ENCODE measurements at places on chromosomes 12 and 14. TPM values are rescaled to one million over a fixed set of nuclear protein-coding genes. Genes with fewer than 3 reads are reported as not detected.

The TAS2R19 gene
- polyA plus RNA-seq: 0.33 TPM

The OR6C2 gene
- not detected for polyA plus RNA-seq

- no peak for DNase-seq
Observed at GRCh38 chr14:44756554-44756953, 205.2 kb downstream of the KLHL28 start.

GRCh38 chr12:70448371-70448770 lies 82.3 kb downstream of the KCNMB4 start:
- no peak for DNase-seq

GRCh38 chr14:101828046-101828445 lies 66.5 kb downstream of the PPP2R5C start:
- DNase-seq: no peak

GRCh38 chr12:122023339-122024131 lies 1.9 kb downstream of the BCL7A start:
- no peak for DNase-seq

- DNase-seq: no peak
Observed at GRCh38 chr14:69424149-69424923, 25.8 kb downstream of the SLC39A9 start.

GRCh38 chr12:82866946-82867345 lies 180.2 kb downstream of the TMTC2 start:
- DNase-seq: no peak

The GPR162 gene
- 3.3 TPM for polyA plus RNA-seq

The PTPRQ gene
- polyA plus RNA-seq: 13.3 TPM

DNA sequence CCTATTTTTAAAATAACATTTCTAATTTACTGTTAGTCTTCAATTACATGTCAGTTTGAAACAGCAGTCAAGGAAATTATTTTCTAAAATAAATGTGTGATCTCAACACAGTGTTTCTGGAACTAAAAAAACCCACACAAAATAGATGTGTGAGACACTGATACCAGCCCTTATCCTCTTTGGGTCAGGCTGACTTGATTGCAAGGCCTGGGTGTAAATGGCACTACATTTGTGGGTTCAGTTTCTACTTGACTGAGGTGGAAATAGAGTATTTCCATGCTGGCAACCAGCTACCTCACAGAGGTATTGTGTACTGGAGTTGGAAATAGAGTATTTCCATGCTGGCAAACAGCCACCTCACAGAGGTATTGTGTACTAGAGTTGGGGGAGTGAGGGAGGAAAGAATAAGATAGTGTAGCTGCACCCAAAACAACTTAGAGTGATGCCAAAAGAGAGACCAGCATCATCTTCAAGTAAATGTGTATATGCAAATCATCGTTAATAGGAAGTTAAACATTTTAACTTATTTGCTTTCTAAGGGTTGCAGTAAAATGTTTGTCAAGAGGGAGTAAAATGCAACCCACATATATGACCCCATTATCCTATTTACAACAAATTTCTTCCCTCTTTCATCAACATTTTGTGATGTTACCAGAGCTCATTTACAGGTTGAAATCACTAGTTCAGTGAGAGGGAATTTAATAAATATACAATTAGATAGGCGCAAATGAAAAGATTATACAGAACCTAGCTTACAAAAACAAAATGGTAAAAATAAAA lies 10.7 kb upstream of the LYZ start:
- DNase-seq: no peak

GRCh38 chr12:116143909-116144308 lies 133.6 kb downstream of the MED13L start:
- DNase-seq: no peak

- no peak for DNase-seq
Observed at GRCh38 chr12:81472934-81473333, 286.2 kb downstream of the PPFIA2 start.

DNA sequence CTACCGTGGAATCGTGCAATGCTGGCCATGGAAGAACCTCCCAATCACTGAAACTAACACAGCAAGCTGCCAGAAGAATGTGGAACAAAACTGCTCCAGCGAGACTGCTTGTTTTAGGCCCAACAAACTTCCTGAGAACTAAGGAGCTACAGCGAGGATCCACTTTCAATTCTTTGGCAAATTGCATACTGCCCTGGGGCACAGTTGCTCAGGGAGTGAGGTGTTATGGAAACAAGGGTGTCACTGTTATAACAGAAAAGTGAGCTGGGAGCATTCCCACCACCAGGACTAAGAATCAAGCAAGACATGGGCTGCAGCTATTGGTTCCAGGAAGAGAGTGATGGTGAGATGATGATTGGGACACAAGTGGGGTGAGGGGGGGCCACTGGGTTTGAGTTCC lies 1606.1 kb upstream of the FLRT2 start:
- no peak for DNase-seq

- no peak for DNase-seq
Observed at GRCh38 chr12:96985515-96986362, 78.7 kb downstream of the NEDD1 start.

- DNase-seq: no peak
Observed at GRCh38 chr12:50933459-50934124, 18.8 kb upstream of the HIGD1C start.

The IL23A gene
- not detected for polyA plus RNA-seq

The TAS2R20 gene
- 0.64 TPM for polyA plus RNA-seq

GRCh38 chr12:68612697-68613096 lies 2.0 kb downstream of the RAP1B start:
- DNase-seq: no peak

- no peak for DNase-seq
Observed at GRCh38 chr14:45486599-45486998, 233.6 kb upstream of the MIS18BP1 start.

The BCL2L2 gene
- 27.9 TPM for polyA plus RNA-seq

The CPM gene
- 5.8 TPM for polyA plus RNA-seq

The CLEC12A gene
- polyA plus RNA-seq: not detected

DNA sequence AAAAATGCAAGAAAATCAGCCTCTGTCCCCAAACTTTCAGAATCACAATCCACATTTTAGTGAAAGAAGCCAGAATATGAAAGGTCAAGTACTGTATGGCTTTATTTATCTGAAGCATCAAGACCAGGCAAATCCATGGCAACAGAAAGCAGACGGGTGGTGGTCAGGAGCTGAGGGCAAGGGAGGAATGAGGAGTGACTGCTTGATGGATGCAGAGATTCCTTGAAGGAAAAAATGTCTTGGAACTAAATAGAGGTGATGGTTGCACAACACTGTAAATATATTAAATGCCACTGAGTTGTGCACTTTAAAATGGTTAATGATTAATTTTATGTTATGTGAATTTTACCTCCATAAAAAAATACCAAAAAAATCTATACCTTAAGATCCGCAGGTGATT lies 165.1 kb downstream of the GXYLT1 start:
- DNase-seq: no peak

GRCh38 chr12:103821773-103822172 lies 19.3 kb downstream of the NT5DC3 start:
- no peak for DNase-seq

The B4GALNT3 gene
- not detected for polyA plus RNA-seq

The BHLHE41 gene
- polyA plus RNA-seq: 4.0 TPM

GRCh38 chr12:53101931-53102781 lies 1.1 kb upstream of the SOAT2 start:
- no peak for DNase-seq

DNA sequence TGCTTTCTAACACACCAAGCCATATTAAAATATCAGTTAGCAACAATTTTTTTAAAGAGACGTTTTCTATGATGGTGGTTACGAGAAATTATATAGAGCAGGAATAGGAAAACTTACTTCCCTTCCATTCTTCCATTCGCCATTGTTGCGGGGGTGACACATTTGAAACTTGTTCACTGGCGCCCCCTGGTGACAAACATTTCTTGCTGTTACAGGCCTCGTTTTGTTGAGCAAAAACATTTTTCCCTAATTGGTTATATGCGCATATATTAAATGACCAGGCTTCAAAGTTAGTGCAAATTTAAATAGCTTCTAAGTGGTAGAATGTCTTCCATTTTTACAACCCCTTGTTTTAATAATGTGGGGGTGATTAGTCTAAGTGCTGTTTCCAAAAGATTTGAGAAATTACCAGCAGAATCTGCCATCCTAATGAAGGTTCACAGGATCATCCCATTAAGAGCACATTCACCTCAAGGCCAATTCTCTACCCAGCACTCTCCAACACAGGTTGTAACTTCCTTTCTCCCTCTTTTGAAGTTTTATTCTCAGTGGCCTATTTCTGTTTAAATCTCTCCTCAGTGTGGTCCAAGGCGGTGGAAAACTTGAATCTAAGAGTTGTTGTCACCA lies 1124.7 kb downstream of the FLRT2 start:
- DNase-seq: no peak

DNA sequence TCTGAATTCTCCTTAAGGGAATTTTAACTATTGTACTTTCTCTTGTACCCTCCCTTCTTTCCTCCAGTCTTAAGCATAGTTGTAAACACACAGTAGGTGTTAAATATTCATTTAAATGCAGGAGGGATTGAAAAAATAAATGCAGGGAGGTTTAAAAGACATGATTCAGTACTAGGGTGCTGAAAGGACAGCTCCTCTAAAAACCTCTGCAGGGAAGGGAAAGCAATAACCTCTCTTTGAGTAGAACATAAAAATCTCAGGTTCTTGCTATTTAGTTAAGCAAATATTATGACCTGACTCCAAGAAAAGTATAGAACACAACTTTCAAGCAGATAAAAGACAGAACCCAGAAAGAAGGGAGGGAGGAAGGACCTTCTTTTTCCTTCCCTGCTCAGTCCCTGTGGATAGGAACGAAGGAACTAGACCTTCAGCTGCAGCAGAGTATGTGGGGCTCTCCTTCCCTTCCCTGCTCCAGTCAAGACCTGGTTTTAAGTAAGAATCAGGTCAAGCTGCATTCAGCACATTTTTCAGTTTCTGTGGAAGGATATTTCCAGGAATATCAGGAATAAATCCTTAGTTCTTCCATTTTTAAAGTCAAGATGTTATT lies 4.7 kb downstream of the MAP3K9 start:
- DNase-seq: no peak

DNA sequence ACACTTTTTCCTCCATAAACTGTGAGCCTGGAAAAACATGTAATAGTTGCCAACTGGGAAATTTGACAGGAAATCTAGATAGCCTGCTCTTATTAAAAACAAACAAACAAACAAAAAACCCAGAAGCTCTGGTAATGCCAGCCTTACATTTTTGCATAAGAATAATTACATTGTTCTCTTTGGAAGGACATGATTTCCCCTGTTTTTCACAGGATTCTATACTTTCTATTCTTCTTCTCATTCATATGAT lies 137.9 kb downstream of the AEBP2 start:
- no peak for DNase-seq

DNA sequence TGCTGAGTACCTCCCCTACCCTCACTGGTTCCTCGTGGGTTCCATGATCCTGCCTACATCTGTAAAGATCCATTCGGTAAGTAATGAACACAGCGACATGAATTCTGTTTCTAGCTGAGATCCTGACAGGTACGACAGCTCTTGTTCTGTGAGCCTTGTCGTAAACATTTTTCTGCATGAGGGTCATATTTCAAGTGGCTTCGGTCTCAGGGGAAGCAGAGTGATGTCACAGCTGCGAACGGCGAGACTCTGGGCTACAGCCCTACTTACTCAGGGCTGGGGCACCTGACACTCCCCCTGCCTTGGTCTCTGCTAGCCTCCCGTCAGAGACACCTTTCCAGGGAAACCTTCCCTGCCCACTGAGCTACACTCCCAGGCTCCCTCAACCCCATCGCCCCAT lies 85.8 kb downstream of the RBM19 start:
- no peak for DNase-seq

GRCh38 chr14:101814934-101815333 lies 53.4 kb downstream of the PPP2R5C start:
- DNase-seq: no peak

The MNAT1 gene
- 51.8 TPM for polyA plus RNA-seq

DNA sequence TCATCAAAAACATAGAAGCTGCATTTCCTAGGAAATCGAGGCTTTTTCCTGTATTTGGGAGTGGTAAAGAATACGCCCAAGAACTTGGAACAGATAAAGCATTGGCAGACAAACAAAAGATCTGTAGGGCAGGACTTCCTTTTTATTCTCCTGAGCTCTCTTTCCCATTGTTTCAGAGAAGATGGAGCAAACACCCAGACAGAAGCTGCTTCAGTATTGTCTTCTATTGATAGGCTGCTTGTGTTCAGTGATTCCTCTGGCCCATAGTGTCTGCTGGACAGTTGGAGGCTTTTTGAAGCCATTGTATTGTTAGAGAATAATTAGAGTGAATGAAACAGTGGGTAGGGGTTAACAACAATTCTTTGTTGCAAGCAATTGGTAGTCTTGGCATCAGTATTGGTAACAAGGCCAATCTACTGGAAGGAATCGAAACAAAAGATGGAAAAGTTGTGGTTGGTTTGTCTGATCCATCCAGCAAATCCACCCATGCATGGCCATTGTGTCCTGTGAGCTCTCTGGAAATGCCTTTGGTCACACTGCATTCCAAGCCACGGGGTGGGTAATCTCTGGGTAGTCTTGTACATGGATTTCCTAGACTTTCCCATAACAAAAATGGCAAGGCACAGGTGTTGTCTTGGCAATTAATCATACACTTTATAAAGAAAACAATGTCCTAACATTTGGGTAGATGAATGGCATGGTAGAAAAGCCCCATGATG lies 424.8 kb downstream of the RAD51B start:
- DNase-seq: no peak

The DBX2 gene
- polyA plus RNA-seq: not detected

- DNase-seq: no peak
Observed at GRCh38 chr12:28938581-28939235, 210.4 kb upstream of the FAR2 start.

DNA sequence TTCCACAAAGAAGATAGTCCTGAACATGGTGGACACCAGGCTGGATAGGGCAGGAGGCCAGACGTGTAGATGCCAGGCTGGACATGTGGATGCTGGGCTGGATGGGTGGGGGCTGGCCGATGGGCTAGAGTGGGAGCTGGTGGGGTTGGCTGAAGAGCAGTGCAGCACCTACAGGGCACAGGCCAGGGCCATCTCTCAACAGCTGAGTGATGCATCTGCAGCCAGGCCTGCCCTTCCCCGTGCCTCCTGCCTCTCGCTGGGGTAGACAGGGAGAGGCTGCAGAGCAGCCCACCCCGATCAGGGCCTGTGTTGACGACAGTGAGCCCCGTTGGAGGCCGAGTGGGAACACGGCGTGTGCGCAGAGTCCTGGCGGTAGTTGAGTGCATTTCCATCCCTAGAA lies 39.3 kb downstream of the EP400 start:
- DNase-seq: no peak

The PRKD1 gene
- polyA plus RNA-seq: 19.8 TPM

DNA sequence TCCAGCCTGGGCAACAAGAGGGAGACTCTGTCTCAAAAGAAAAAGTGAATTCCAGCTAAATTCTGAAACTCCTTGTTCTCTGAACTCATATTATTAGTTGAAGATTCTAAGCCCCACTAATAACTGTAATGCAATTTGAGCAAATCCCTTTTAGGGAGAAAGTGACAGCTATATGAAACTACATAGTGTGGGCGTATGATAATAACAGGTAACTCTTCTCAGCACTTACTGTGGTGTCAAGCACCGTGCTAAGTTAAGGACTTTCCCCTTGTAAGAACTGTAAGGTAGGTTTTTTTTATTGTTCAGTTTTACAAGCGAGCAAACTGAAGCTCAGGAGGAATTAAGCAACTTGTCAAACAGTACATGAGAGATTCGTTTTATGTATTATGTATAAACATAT lies 5.4 kb downstream of the ANKRD13A start:
- no peak for DNase-seq

The IL26 gene
- polyA plus RNA-seq: not detected

- DNase-seq: no peak
Observed at GRCh38 chr14:76706811-76707210, 54.5 kb upstream of the VASH1 start.

Measured in BJ (cell line).